ENCODE measurements at places on chromosomes 16 and 17.

DNA sequence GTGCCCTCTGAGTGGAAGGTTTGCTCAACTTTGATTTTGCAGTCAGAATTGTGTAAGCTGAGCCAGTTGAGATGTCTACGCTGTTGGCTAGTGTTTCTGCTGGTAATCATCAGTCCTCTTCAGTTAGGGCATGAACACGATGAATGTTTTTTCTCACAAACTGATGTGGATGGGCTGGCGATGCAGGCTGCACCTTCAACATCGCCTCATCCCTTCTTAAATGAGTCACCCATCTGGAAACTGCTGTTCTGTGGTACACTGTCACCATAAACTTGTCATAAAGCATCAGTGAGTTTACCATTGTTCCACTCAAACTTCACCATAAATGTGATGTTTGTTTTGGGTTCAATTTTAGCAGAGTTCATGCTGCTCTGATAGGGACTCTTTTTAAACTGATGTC is 8.4 kb downstream of the C16orf95 start:
- DNase-seq = no peak

- no peak for DNase-seq
Observed at GRCh38 chr17:19876529-19877161, 8.9 kb upstream of the ULK2 start.

GRCh38 chr16:56643080-56643778 is 4.8 kb downstream of the MT1A start:
- no peak for DNase-seq

DNA sequence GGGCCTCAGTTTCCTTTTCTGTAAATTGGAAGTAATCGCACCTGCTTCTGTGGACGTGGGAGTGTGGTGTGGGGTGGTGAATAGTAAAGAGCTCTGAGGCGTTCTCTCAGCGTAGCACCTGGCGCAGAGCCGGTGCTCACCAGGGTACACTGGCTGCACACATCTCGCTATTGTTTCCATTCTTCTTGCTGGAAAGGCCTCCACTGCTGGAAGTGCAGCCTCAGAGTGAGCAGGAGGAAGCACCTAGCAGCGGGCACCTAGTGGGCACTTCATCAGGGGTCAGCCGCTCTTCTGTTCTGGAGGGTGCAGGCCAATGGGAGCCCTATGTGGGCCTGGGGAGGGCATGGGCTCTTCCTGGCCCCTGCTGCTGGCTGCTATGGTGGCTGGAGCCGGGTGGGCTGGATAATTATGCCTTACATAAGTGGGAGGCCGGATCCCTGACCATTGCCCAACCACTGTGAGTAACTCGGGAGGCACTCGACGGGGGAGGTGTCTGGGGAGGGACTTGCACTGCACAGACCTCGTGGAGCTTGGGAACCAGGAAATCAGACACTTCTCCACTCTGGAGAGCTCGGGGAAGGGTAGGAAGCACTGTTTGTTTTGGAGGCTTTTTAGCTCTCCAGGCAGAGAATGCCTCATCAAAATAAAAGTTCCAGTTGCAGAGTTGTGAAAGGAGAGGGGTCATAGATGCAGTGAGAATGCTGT is 1.7 kb downstream of the MAP2K3 start:
- DNase-seq = no peak

GRCh38 chr17:74471341-74471740 is 4.9 kb downstream of the CD300A start:
- DNase-seq = no peak

DNA sequence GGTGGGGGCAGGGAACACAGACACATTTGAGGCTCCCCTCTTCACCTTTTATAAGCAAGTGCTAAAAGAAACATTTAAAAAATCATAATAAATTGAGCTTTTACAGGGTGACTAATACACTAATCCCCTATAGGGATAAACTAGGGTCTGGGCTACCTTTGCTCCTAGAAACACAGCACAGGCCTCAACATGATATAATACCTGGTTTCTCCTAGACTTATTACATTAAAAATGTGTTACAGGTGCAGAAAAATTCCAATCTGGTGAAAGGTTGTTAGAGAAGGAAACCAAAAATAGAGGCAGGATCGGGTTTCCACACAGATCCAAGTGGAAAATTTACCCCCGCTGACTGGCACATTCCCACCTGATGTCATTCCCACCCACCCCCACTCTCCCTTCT is 124.7 kb upstream of the NOG start:
- no peak for DNase-seq

DNA sequence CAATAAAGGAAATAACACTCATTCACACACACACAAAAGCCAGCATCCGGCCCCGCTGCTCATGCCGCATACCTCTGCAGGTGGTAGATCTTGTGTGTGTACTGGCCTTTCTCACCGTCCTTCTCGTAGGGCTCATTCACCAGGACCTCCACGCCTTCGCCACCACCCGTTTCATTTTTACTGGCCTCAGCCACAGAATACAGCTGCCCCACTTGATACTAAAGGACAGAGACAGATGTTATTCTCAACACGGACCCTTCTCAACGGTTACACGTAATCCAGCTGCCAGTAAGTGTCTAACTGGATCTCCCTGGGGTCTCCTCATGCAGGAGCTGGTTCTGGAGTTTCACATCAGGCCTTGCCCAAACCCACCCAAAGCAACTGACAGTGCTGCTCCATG is 9.7 kb downstream of the PITPNA start:
- no peak for DNase-seq

DNA sequence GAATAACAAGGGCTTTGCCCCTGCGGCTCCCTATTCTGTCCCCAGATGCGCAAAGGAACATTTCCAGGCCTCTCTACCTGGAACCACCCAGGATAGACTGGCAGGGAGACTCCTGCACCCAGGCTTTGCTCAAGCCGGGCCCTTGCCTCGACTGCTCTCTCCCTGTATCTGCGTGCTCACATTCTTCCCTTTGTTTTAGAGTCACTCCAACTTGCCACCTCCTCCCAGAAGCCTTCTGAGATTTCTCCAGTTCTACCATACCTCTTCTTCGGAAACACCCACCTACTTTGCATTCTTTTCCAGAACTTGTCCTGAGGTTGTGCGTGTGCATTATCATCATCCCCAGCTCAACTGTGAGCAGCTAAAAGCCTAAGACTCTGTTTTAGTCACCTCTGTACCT is 3.0 kb downstream of the CES5A start:
- no peak for DNase-seq
